Amygdala (tissue), 56 donors: ENCODE measurements at places on chromosomes 6 and 20.

- DNase-seq: no peak
These were observed 314.0 kb upstream of the RSPO3 start for GRCh38 chr6:126804332-126805064.

DNA sequence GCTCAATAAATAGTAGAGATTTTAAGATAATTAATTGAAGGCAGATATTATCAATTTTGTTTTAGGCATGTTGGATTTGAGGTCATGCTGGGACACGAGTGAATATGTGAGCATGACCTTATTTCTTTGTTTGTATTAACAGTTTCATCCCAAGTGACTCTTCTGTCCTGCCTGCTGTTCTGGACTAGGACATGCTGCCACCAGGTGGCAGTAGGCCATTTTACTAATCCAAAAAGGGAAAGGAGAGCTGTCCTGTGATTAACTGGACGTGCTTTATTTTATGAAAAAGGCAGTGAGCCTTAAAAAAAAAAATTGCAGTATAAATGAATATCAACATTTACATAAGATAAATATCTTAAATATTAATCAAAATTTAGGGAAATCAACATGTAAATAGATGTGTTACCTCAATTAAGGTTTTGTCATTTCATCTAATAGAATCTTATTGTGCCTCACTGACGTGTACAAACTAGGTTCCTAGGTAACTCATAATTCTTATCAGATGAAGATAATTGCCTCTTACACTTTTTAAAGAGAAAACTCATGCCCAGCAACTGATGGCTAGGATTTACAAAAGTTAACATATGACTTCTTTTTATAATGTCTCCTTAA lies 49.8 kb downstream of the FRK start:
- peak; percentile 25 for DNase-seq

DNA sequence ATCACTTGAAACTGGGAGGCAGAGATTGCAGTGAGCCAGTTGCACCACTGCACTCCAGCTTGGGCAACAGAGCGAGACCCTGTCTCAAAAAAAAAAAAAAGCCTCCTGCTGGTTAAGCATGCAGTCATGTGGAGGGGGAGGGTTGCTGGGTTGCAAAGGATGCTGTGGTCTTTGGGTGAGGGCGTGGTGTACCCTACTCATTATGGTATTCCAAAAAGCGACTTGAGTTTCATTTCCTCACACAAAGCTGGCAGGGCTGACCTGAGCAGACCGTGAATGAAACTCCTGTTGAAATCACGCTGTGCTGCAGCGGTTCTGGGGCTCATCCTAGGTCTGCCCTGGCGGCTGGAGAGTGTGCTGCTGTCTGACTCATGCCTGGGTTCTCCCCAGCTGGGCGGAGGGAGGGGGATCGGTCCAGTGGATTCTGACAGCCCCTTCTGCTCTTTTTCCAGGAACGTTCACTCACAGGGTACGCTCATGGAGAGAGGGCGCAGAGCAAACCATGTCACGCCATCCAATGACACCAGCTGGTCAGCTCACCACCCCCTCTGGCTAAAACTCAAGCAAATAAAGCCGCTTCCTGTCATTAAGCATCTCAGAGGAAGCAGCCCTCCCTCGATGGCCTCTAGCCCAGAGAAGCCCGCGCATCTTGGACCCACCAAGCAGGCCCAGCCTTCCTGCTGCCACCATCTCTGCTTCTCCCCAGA lies 166.2 kb downstream of the SCML4 start:
- no peak for DNase-seq

DNA sequence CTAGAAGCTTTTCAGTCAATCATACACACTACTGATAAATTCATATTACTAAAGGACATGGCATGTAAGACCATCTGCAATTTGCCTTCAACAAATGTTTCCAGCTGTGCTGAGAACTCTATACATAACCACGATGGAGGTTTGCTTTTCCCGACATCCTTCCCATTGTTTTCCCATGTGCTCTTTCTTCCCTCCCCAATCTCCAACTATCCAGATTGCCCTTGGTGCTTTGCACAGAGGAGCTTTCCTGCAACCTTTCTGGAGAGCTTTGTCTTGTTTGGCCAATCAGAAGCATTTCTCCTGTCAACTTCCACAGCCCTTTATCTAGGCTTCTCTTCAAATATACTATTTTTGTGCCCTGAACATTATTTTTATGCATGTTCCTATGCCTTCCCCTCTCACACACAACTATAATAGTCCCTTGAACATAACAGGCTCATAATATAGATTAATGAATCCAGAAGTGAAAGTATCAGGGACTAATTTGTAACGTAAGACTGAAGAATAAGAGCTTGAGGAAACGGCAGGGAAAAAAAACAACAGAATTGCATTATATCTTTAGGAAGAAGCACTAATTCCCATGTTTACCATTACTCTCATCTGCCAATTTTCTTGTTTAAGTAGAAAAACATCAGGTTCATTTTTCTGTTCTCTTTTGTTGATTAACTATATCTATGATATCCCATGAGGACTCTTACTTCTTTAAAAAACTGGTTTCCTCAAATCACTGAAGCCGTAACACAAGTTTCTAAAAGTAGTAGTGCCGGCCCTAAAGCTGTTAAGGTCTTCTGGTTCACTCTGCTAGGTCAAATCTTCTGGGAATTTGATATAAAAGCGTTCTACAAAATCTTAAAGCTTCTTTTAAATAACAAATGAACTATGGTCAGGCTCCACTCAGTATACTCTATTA lies 20.1 kb downstream of the SMLR1 start:
- no peak for DNase-seq

DNA sequence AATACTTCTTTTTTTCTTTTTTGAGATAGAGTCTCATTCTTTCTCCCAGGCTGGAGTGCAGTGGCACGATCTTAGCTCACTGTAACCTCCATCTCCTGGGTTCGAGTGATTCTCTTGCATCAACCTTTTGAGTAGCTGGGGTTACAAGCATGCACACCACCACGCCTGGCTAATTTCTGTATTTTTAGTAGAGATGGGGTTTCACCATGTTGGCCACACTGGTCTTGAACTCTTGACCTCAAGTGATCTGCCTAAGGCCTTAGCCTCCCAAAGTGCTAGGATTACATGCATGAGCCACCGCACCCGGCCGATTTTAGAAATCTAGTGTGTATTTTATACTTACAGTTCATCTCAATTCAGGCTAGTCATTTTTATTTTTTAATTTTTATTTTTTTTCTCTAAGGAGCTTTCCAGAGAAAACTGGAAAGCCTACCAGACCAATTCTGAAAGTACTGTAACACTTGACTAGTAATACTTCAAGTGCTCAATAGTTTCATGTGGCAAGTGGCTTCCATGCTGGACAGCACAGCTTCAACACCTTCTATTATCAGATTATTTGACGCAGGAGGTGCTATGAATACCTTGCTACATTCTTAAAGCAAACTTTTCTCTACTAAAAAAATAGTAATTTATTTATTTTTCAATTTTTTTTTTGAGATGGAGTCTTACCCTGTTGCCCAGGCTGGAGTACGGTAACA lies 25.0 kb downstream of the POLR1C start:
- no peak for DNase-seq

GRCh38 chr6:31665501-31666336 lies at the start of gene CSNK2B:
Gene CSNK2B, plus strand, starts transcription at chr6:31666080. Its CDS starts 752 bp downstream, at chr6:31666832.
- peak; percentile 72 for DNase-seq

GRCh38 chr6:82270881-82271635 lies 23.5 kb upstream of the IBTK start:
- DNase-seq: no peak

GRCh38 chr6:113959235-113959634 lies 11.7 kb downstream of the HDAC2 start:
- no peak for DNase-seq

GRCh38 chr6:16698162-16698533 lies 63.1 kb downstream of the ATXN1 start:
- DNase-seq: no peak

- DNase-seq: no peak
These were observed 10.6 kb downstream of the PACSIN1 start for GRCh38 chr6:34476447-34476846.

- no peak for DNase-seq
These were observed 65.3 kb downstream of the AFG1L start for GRCh38 chr6:108359901-108360882.

- DNase-seq: no peak
These were observed 174.4 kb upstream of the FOXA2 start for GRCh38 chr20:22758815-22759214.
